Activated T-helper 1 cell treated with Interleukin-2 at 50 U/mL for 16 hours (primary cell): ENCODE measurements at places on chromosomes 1 and 21.

GRCh38 chr1:86739648-86740509 is 35.5 kb downstream of the SH3GLB1 start:
- DNase-seq = no peak

DNA sequence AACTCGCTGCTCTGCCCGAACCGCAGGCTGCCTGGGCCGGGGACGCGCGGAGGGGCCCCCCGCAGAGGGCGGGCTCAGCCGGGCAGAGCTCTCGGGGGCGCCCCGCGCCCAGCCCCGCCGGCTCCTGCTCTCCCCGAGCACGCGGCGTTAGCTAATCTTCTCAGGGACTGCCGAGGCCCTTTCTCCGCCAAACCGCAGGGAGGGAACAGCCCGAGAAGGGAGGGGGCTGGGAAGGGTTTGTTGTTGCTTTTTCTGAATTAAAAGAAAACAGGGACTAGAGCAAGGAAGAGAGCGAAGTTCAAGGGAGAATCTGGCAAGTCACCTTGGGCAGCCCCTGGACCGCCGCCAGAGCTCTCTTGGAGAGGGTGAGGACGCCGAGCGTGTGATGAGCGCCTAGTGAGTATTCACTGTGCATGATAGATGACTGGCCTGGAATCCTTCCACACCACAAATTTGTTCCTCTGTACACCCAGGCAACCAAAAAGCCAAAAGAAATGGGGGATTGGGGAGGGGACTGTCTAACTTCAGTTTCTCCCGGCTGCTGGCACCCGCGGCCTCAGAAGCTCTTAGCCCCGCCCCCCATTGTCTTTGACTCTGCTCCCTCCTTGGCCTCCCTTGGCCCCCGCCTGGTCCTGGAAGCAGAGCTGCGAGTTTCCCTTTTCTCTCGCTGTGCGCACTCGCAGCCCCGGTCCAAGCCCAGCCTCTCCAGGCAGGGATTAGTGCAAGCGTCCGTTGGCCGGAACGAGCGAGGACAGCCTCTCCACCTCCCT is 19.7 kb upstream of the LMX1A start:
- peak; percentile 13 for DNase-seq

DNA sequence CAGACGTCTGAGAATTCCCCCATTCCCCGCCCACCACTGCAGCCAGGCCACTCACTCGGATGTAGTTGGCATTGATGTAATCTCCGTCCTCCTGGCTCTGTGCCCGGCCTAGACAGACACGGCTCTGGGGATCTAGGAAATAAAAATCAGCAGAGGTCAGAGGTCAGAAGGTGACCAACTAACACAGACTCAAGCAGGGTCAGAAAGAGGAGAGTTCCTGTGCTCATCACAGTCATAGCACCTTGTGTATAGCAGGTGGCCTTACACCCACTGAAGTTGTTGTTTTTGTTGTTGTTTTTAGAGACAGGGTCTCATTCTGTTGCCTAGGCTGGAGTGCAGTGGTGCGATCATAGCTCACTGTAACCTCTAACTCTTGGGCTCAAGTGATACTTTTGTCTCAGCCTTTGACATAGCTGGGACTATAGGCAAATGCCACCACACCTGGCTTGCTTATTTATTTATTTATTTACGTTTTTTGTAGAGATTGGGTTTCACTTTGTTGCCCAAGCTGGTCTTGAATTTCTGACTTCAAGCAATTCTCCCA is 4.9 kb downstream of the PTPN7 start:
- DNase-seq = no peak

- no peak for DNase-seq
These were observed 6.9 kb upstream of the NR1I3 start for GRCh38 chr1:161244888-161245287.

- no peak for DNase-seq
These were observed 943 bp upstream of the KIAA0040 start for GRCh38 chr1:175193527-175193910.

DNA sequence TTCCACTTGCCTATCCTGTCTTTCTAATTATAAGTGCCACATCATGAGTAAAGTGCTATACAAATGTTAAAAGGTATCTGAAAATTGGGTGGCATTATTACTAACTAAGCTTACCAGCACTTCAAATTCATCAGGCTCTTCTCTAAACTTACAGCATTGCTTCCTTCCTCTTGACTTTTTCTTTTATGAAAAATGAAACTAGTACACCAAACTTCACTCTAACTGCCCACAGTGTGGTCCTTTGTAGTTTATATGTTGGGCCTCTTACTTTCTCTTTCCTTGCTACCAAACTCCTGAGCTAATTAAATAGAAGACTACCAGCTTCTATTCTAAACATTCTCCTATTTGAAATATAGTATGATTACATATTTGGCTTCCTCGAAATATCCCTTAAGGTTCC is 81.8 kb downstream of the NOTCH2 start:
- no peak for DNase-seq

- no peak for DNase-seq
These were observed 136.1 kb downstream of the GPATCH2 start for GRCh38 chr1:217494767-217495166.

DNA sequence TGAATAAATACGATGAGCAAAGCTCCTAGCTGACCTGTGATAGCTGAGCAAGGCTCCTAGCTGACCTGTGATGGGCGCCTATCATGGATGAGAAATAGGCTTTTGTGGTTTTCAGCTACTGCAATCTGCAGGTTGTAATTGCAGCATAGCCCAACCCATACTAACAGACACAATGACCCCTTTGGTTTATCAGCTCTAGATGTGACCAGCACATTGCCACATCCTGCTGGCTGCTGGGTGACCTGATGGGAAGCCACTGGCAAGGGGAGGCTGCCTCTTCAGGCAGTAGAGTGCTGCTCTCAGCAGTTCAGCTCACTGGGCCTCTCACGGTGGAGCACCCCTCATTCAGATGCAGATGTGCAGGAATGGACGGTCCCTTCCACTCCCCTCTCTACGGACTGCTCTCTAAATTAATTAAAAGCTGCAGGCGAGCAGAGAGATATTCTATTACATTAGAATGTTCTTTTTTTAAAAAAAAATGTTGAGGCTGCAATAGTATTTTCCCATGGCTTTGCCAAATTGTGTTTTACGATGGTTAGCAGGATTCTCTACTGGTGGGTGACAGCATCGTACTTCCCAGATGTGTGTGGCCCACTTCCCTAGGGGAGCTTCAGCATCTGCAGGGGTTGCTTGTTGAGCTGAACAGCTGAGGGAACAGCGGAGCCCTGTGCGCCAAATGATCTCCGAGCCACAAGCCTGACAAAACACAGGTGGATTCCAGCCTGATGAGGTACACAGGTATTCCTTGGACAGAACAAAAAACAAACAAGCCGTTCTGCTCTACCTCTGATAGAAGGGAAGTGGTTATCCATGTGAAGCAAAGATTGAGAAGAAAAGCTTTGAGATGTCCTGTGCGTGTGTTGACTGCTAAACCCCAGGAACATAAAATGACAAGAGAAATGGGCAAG is 65.0 kb downstream of the SYT6 start:
- no peak for DNase-seq

DNA sequence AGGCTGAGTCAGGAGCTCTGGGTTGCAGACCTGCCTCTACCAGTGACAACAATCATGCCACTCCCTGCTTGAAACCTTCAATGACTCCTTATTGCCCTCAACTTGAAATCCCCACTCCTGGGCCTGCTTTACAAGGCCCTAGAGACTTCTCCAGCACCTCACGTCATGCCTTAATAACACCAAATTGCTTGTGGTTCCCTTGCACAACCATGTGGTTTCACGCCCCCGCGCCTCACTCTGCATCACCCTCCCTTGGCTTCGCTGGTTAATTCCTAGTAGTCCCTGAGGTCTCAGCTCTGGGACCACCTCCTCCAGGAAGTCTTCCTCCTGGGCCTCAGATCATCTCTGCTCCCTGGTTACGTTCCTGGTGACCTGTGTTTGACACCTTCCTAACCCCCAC is 33.0 kb downstream of the EPHA2 start:
- no peak for DNase-seq

- no peak for DNase-seq
These were observed 258.9 kb downstream of the SEC16B start for GRCh38 chr1:177710696-177711620.

- no peak for DNase-seq
These were observed 54.9 kb downstream of the LTN1 start for GRCh38 chr21:28937737-28938136.

GRCh38 chr1:58739856-58740466 is 40.1 kb upstream of the MYSM1 start:
- no peak for DNase-seq

DNA sequence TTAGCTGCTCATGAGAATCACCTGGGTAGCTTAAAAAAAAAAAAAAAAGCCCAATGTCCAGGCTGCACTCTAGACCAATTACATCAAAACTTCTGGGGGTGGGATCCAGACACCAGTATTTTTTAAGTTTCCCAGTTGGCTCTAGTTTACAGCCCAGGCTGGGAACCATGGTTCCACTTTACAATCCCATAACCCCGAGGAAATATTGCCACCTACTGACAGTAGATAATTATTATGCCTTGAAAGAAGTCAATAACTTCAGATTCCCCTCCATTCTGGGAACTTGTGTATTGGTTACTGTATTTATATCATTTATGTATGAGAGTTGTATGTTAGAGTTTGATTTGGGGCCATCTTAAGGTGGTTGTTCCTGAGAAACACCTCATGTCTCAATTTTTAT is 100.2 kb downstream of the SPATA46 start:
- DNase-seq = no peak

DNA sequence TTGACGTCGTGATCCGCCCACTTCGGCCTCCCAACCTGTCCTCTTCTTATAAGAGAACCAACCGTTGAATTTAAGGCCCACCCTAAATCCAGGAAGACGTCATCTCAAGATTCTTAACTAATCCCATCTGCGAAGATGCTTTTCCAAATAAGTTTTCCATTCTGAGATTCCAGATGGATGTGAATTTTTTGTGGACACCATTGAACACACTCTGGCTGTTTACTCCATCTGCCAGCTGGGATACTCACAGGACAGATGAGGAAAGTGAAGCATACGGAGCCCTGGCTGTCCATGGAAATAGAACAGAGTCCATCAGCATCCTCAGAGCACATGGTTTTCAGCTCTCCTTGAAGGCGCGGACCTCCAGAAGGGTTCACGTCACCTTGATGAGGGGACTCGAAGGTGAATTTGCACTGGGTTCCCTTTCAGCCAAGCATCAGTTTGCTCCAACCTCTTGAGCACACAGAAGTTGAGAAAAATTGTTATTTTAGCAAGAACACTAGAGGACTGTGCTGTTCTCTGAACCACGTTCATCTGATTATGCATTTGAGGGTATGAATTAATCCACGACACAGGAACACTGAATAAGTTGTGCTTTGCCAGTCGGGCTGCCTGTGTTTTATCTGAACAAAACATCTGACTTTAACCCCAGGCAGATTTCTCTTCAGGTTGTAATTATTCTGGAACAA is 68.6 kb downstream of the KAZN start:
- no peak for DNase-seq

GRCh38 chr21:35332841-35333426 is 283.8 kb upstream of the RUNX1 start:
- no peak for DNase-seq

DNA sequence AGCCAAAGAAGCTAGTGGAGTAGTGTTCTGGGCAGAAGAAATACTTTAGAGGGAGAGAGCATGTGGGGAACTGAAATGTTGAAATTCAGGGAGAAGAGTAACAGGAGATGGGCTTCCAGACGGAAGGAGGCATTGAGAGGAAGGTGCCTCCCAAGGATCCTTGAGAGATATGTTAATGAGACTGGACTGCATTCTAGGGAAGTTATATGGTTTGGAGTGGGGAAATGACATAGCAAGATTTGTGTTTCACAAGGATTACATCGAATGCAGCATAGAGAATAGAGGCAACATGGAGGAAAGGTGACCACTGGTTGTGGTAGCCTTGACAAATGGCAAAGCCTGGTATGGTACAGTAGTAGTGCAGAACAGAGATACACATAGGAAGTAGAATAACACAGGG is 160.5 kb upstream of the HMCN1 start:
- DNase-seq = no peak

DNA sequence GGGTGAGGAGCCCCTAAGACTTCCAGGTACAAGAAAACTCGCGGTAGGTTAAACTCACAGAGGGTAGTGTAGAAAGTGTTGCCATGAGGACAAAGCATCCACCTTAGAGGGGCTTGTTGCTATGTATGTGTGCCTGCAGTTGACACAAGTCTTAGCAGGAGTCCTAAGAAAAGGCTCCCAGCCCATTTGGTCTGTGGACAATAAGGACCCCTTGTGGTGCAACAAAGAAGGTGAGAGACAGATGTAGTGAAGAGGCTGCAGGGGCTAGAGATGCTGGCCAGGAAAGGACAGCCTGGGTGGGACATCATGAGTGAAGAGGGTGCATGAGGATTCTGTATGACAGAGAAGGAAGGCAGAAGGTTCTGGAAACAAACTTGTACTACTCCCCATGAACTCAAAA is 36.3 kb upstream of the IL10 start:
- no peak for DNase-seq

DNA sequence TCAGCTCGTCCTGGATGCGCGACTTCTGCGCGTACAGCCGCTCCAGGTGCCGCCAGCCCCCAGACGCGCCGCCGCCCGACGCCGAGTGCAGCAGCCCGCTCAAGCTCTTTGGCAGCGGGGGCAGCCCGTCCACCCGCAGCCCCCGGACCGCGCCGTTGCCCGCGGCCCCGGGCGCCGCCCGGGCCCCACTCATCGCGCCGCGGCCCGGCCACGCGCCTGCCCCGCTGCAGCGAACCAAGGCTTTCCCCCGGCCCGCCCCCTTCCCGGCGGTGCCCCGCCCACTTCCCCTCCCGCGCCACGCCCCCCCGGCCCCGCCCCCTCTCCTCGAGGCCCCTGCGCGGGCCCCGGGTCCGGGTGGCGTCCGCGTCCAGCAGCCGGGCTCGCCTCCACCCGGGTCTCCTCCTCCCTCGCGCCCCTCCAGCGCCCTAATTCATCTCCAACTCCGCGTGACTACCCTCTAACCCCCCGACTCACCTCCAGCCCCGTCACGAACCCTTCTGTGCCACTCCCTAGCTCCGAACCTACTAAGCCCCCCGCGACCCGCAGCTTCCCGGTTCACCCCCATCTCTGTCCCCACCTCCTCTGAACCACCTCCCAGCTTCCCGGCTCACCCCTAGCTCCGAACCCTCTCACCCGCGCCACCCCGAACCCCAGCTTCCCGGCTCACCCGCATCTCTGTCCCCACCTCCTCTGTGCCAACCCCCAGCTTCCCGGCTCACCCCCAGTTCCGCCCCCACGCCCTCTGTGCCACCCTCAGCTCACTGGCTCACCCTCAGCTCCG is at the start of gene FAM89A:
Gene FAM89A (minus strand): TSS at position 236 of the 781 bp plus-strand sequence. CDS start 43 bp downstream, at position 193.
- peak; percentile 64 for DNase-seq

GRCh38 chr1:150092180-150092791 is 24.7 kb downstream of the VPS45 start:
- DNase-seq = no peak

GRCh38 chr1:215083383-215083961 is 935 bp downstream of the KCNK2 start:
- DNase-seq = no peak

GRCh38 chr1:86858524-86859261 is 55.2 kb downstream of the SELENOF start:
- no peak for DNase-seq

- DNase-seq = no peak
These were observed 91.0 kb upstream of the ATP1B1 start for GRCh38 chr1:169015464-169015863.
